ENCODE measurements at places on chromosomes 7 and 10. TPM values are rescaled to one million over a fixed set of nuclear protein-coding genes. Genes with fewer than 3 reads are reported as not detected.

Gene ZNF485
- total RNA-seq, result 3.0 TPM

Gene LRRC18
- not detected for total RNA-seq

Gene TMEM213
- total RNA-seq, result not detected

Gene AGMO
- total RNA-seq, result 0.93 TPM

Gene UBE2H
- 103 TPM for total RNA-seq

Gene ADRA2A
- total RNA-seq, result not detected

Gene KIF11
- total RNA-seq, result 20.8 TPM

Gene NKX2-3
- total RNA-seq, result not detected

Gene SLC29A4
- total RNA-seq, result 1.3 TPM

Gene CYTH3
- total RNA-seq, result 12.3 TPM

Gene FFAR4
- total RNA-seq, result not detected

Gene SEC31B
- total RNA-seq, result 0.42 TPM

Gene MRC1
- not detected for total RNA-seq

Gene OR6V1
- total RNA-seq, result not detected

Gene ITGA8
- not detected for total RNA-seq

Gene DDC
- not detected for total RNA-seq

Gene CRYGN
- not detected for total RNA-seq

Gene HGF
- total RNA-seq, result 0.49 TPM

Gene CYP2C19
- total RNA-seq, result 0.14 TPM

Gene HOXA7
- not detected for total RNA-seq

Gene LMOD2
- total RNA-seq, result not detected

Gene SLC26A3
- not detected for total RNA-seq

Gene ZNHIT1
- 142 TPM for total RNA-seq

Gene ZNF789
- total RNA-seq, result 2.7 TPM

Gene MEIG1
- not detected for total RNA-seq

Gene HYAL4
- total RNA-seq, result 0.21 TPM

Gene UTF1
- not detected for total RNA-seq

Gene ZNF117
- total RNA-seq, result 1.8 TPM
